ENCODE measurements at places on chromosomes 12 and 14.
A peak's percentile ranks its signal among the peaks of the same experiment; 100 is the strongest.

DNA sequence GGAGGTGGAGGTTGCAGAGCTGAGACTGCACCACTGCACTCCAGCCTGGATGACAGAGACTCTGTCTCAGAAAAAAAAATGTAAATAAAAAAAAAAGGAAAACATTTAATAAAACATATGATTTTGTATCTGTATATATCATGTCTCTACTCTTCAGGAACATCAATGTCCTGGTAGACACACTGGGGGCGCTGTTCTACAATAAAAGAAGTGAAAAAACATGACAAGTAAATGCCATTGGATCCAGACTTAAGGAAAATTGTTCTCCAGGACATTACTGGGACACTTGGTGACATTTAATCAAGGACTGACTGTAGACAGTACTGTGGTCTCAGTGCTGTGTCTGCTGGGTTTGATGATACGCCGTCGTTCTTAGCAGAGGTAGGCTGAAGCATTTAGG is 15.5 kb upstream of the KLC1 start:
- no peak for DNase-seq

- peak; percentile 57 for DNase-seq
Observed at GRCh38 chr14:22822571-22823098, 7.1 kb upstream of the MRPL52 start.

DNA sequence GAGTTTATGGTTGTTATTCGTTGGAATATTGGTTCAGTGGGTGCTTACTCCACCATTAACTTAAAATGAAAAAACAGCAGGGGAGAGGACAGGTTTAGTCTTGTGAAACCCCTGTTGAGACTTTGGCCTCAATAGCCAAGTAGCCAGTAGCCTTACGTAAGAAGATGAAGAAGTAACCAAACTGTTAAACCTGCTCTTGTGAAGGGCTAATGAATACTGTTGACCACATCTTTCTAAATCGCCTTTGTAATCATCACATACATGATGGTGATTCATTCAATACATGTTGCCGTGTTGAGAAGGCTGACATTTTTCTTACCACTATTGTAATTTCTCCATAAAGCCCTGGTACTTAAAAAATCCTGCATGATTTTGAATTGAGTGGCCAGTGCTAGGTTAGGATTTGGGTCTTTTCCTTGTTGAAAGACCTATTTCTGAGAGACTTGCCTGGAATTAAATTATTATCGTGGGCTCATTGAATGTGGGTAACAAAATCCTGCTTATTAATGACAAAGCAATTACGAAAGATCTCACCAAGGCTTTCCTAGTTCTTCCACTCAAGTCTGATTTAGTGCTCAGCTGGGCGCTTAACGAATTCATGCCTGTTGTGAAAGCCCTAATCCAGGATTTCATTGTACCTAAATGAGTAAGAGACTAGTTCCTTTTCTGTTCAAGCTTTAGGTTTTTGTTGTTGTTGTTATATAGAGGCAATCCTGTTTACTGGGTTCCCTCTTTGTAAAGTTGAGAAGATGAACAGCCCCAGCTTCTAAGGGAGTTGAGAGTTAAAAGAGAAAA is 333.1 kb downstream of the FUT8 start:
- no peak for DNase-seq

DNA sequence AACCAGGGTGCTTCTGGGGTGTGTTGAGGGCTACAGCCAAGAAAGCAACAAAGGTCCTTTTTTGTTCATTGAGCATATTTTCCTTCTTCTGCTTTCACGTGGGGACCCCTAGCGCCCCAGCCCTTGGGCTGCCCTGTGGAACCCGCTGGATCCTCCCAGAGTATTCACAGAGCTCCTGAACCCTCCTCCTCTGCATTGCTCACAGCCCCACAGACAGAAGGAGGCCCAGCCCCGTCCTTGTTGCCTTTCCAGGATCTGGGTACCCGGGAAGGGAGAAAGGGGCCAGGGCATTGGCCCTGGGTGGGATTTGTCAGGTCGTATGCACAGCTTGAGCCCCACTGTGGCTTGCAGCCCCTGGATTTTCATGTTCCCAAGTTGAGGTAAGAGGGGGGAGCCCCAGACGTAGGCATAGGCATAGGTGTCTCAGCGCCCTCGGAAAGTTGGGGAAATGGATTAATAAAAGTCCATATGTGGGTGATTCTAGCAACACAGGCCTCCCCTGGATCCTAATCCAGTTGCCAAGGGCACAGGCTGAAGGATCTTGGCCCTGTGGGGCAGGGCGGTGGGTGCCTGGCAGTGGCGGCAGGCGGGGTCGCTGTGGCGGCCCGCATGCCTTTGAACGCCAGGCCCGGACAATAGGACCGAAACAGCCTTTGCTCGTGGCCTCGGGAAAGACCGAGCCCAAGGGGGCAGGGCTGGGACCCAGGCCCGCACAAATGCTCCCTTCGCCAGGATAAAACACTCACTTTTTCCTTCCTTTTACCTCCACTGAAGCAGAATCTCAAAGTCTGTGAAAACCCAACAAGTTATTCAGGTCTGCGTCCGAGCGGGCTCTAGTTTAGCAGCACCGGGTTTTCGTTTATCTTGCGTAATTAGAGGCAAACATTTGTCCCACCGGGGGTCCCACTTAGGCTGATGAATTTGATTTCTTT is 3.0 kb upstream of the HOXC10 start:
- no peak for DNase-seq

- DNase-seq = no peak
Observed at GRCh38 chr14:96979611-96980074, 182.5 kb downstream of the VRK1 start.

GRCh38 chr12:57755454-57756372 is 810 bp downstream of the MARCHF9 start:
- DNase-seq = no peak

Data from stimulated activated CD8-positive, alpha-beta memory T cell treated with anti-CD3 and anti-CD28 coated beads, Interleukin-2, amount 100 ng/mL, for 48 hours (primary cell).